ENCODE measurements at places on chromosomes 1 and 21. TPM values are rescaled to one million over a fixed set of nuclear protein-coding genes. Genes with fewer than 3 reads are reported as not detected.

SPOCD1 gene
- under 0.01 TPM for total RNA-seq

DNA sequence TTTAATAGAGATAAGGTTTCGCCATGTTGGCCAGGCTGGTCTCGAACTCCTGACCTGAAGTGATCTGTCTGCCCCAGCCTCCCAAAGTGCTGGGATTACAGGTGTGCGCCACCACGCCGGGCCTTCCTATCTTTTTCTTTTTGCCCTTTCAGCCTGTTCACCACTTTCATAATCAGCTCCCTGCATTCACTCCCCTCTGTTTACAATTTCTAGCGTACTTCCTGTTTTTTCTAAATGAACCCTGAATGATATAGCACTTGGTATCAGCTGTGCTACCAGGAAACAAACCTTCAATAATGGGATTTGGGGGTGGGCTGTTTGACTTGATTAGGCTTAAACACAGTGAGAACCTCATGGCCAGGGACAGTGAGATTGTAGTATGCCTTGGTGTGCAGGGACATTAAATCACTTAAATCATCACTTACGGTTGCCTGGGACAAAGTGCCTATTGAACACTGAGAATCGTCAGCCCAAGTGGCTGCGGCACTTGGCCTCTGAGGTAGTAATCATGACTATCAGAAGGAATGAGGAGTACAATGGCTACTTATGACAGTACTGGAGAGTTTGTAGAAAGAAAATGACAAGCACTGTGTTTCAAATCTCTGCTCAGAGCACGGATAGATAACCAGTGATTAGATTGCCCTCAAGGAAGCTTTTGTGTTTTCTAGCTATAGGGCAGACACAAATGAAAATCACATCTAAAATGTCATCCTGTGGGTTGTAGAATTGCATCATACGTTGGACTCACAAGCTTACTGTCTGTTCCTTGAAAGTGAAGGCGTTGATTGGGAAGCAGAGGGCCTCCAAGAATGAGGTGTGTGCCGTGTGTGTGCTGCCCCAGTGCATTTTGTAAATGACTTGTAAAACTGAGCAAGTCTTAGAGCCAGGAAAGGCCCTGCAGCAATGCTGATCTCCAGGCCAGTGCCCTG, 661.8 kb downstream of the MATN1 start:
- DNase-seq = no peak

GRCh38 chr1:22373252-22373651, 78.4 kb upstream of the ZBTB40 start:
- no peak for DNase-seq

- no peak for DNase-seq
Observed at GRCh38 chr1:78096976-78097375, 51.2 kb downstream of the GIPC2 start.

- DNase-seq = no peak
Observed at GRCh38 chr1:169570172-169570574, 16.1 kb downstream of the F5 start.

GRCh38 chr1:26378879-26379251, 6.3 kb upstream of the ZNF683 start:
- DNase-seq = no peak

DNA sequence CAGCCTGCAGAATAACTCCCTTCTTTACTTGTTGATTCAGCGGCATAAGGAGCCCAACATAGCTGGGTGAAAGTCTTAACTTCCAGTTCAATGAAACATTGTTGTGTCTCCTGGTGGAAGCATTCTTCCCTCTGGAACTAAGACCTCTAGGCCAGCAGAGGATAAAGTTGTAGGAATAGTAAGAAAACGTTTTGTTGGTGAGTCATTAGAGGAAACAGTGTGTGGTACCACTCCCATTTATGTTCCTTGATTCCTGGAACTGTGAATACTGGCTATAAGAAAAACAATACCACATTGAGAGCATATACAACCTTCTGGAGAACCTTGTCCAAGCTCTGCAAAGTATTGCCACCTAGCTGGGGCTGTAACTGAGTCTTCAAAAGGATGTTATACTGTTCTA, 737.4 kb upstream of the ZP4 start:
- DNase-seq = no peak

All from hematopoietic multipotent progenitor cell (in vitro differentiated cells).